Activated naive CD4-positive, alpha-beta T cell treated with anti-CD3 and anti-CD28 coated beads, Interleukin-2, amount 50 U/mL, for 16 hours (primary cell): ENCODE measurements at places on chromosomes 2 and 18.
A peak's percentile ranks its signal among the peaks of the same experiment; 100 is the strongest.

- DNase-seq: no peak
Measured at GRCh38 chr18:13107074-13107473, 111.5 kb upstream of the LDLRAD4 start.

DNA sequence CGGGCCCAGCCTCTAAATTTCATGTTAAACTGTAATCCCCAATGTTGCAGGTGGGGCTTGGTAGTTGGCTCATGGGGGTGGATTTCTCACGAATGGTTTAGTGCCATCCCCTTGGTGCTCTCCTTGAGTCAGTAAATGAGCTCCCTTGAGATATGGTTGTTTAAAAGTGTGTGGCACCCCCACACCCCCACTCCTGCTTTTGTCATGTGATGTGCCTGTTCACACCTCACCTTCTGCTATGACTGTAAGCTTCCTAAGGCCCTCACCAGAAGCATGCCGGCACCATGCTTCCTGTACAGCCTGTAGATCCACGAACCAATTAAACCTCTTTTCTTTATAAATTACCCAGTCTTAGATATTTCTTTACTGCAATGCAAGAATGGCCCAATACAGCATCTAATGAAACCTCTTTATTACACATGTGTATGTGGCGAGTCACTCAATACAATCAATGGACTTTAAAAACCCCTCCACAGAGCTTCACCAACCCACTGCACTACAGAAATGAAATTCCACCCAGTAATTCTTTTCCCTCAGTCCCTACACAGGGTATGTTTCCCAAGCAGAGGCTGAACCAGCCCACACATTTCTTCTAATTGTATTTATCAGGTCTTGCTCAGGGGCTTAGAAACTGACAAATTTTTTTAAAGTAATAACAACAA is 47.3 kb downstream of the WDFY1 start:
- no peak for DNase-seq

GRCh38 chr2:151189125-151189524 is 72.5 kb downstream of the RBM43 start:
- DNase-seq: no peak

GRCh38 chr2:46050489-46050888 is 246.7 kb upstream of the EPAS1 start:
- DNase-seq: no peak

DNA sequence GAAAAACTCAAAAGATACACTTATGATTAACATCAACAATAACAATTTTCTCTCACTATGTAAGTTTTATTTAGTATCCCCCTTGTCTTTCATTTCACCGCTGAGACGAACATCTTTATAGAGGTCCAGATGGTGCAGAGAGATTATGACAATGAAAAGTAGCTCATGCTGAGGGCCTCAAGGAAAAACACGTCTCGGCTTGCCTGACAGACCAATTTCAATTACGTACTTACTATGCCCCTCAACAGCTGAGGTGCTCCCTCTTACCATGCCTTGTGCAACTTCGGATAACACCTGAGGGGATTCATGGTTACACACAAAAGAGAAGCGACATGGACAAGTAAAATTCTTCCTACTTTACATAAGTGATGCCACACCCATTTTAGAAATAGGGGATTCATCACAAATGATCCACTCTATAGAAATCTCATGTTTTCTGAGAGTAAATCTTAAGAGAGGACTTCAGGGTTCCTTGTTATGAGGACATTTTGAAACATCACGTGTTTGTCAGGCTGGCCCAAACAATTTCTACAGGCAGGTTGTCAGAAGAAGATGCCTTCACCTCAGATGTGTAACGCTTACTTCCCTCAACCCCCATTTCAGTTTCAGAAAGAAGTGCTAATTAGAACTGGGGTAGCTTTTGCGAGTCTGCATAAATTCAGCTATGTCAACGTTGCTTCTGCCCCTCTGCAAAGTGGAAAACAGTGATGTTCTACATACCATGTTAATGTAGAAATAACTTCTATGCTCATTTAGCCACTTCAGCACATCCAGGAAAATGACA is 191.4 kb downstream of the NRXN1 start:
- DNase-seq: no peak

- no peak for DNase-seq
Measured at GRCh38 chr18:47265197-47265596, 13.7 kb upstream of the SKOR2 start.

DNA sequence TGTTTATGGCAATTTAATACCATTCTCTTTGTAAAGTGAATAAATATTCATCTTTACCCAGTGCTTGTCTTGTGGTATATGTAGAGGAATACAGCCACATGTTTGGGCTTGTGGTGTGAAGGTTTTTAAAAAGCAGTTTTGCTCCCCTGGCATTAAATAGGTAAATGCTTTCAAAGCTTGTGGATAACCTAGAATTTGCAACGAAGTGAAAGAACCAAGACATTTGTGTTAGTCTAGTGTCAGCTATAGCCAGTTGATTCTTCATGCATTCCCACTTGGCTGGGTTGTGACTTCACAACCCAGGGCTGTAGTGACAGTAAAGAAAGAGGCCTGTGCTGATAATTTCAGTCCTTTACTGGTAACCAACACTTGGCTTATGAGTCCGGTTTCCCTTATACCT is 32.9 kb upstream of the TOGARAM2 start:
- DNase-seq: no peak

DNA sequence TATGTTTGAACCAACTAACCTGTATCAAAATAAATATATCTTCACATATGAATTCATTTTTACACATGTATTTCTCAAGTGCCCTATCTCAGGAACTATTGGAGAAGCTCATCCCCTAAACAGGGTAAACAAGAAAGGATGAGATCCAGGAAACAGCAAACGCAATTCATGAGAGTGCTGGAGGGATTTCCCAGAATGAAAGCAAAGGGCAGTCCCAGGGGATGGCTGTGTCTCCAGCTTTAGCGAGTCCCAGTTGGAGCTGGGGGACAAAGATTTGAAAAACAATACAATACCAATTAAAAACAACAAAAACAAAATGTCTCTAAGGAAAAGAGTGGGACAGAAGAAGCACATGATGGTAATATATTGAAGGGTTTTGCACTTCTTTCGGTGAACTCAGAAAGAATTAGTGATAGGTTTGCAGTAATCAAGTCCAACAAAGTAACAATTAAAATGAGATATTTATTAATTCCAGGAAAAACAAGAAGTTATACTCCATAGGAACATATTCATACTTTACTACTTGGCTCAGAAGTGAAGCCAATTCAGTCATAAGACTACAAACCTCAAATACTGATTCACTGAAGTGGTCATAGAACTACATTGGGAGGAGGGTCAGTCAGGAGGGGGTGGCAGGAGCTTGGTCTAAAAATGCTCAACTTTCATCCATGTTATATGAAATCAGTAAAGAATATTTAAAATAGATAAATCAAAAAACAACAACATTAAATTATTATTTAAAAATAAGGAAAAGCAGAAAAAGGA is 73.1 kb upstream of the PDE1A start:
- DNase-seq: no peak

GRCh38 chr2:171512014-171512413 is 10.3 kb upstream of the CYBRD1 start:
- no peak for DNase-seq

DNA sequence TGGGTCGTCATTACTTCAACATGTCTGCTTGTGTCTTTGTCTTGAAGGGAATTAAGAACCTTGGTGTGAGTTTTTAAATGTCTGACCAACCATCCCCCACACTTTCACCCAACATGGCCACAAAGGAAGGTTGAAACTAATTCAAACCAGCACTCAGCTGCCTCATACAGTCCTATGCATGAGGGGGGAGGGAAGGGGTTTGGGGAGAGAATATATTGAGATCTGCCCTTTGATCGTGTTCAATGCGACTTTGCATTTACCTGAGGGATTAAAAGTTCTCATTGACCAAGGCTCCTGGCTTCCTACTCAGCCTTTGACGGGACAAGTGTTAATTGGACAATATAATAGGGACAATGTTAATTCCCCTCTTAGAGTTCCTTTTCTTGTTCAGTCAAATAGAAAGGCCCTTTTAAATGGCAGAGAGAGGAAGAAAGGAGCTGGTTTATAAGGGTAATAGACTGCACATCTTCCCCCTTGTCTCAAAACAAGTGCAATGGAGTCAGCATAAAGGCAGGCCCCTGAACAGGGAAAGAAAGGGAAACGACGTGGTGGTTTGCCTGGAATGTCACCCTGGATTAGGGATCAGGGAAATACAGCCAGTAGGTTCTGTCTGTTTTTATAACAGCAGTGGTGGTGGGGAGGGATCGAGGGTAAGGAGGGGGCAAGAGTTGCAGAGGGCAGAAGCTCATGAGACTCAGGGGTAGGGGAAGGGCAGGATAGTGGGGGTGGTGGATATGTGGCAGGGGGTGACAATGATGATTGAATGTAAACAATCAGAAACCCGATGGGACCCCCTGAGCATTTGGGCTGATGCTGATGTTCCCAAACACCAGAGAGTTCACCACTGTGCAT is 198.7 kb downstream of the MYCN start:
- no peak for DNase-seq

DNA sequence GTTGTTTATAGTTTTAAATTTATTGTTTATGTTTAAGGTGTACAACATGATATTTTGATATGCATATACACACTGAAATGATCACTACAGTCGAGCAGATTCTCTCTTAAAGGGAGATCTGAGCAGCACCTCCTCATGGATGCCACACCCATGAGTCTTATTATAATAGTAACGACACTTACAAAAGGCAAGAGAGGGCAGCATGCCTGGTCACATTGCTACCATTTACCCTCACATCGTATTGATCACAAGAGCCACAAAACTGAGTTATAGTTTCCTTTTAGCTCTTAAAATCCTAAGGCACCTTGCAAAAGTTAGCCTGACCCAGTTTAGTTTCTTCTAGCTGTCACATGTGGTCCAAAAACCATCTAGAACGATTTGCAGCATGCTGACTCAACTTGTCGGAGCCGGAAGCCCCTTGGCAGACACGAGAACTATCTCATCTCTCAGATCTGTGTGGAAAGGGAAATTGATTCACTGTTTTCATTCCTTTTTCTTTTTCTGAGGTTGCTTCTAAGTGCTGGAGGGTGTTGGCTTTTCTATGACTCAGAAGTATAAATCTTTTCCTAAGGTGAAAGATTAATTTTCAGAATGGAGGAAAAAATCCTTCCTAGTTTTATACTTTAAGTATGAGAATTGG is 85.3 kb downstream of the CDC42EP3 start:
- DNase-seq: peak; percentile 74

- DNase-seq: no peak
Measured at GRCh38 chr2:151137526-151137925, 124.1 kb downstream of the RBM43 start.

- no peak for DNase-seq
Measured at GRCh38 chr2:53505826-53506225, 261.8 kb upstream of the CHAC2 start.

DNA sequence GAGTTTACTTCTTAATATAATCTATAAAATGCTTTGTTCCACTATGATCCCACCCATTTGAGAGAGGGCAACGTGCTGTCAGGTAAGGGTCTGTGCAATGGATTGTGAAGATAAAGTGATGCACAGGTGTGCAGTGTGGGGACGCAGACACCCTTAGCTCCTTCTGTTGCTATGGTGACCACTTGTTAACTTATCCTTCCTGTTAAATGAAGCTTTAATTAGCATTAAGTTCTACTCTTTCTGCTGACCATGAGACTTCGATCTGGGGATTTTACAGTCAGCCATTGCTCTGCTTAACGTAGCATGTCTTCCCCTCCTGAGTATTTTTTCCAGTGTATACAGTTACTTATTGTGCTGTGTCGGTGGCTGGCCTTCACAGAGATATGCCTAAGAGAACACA is 23.1 kb upstream of the ALKAL2 start:
- no peak for DNase-seq

DNA sequence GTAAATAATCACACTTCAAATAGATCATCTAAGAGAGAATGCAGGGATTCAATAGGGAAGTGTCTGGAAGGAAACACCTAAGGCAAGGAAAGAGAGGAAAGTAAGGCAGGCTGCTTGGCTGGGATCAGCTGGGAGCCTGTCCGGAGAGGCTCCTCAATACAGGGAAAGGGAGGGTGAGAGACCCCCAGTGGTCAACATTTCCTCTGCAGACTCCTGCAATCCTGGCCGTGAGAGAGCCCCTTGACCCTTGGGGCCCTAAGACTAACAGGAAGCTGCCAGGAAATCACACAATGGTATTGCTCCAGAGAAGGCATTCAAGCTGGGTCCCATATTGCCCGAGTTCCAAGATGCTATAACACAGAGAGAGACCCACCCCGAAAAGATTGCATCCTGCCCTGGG is 549.4 kb downstream of the NYAP2 start:
- no peak for DNase-seq

DNA sequence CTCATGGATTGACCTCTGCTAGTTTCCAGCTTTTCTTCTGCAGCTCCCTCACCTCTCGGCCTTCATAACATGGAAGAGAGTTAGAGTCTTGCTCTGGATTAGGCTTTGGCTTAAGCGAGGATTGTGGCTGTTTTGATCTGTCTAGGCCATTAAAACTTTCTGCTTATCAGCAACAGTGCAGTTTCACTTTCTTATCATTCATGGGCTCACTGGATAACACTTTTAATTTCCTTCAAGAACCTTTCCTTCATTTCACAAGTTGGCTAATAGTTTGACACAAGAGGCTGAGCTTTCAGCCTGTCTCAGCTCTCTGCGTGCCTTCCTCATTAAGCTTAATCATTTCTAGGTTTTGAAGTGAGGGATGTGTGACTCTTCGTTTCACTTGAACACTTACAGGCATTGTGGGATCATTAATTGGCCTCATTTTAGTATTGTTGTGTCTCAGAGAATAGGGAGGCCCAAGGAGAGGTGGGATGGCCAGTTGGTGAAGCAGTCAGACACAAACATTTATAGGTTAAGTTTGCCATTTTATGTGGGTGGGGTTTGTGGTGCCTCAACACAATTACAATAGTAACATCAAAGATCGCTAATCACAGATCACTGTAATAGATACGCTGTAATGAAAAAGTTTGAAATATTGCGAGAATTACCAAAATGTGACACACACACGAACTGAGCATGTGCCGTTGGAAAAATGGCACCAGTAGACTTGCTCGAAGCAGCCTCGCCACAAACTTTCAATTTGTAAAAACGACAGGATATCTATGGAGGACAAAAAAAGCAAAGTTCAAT is 129.3 kb downstream of the ZNF236 start:
- DNase-seq: no peak

DNA sequence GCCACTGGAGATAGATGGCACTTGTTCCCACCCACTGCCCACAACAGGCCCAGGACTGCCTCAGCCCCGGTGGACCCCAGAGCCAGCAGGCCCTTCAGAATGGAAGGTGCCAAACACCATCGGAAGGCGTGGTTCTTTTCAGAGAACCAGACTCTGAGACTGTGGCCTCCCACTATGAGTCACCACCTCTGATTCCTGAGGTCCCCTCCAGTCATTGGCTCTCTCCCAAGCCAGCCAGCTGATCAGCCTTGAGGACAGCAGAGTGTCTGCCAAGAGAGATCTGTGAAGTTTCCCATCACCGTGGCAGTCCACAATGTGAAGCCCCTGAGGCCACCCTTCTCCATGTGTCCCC is 10.4 kb upstream of the MAP3K2 start:
- no peak for DNase-seq

- DNase-seq: no peak
Measured at GRCh38 chr2:228545041-228545747, 363.7 kb upstream of the SPHKAP start.

- DNase-seq: no peak
Measured at GRCh38 chr2:50401772-50402653, 629.9 kb downstream of the NRXN1 start.

GRCh38 chr2:216081487-216082116 is at the start of the genes PECR and TMEM169:
TSS of gene PECR (minus strand) at chr2:216081809. CDS start at chr2:216081741, 68 bp downstream.
TSS of gene TMEM169 (plus strand) at chr2:216081919. CDS start at chr2:216095964, 14,045 bp downstream.
- DNase-seq: peak; percentile 75
